IMR-90 (cell line): ENCODE measurements at places on chromosomes 16 and 17.

GRCh38 chr16:1538804-1539520, 5.5 kb downstream of the TMEM204 start:
- DNase-seq = no peak

GRCh38 chr16:89960966-89961365, 12.4 kb downstream of the DEF8 start:
- DNase-seq = no peak

GRCh38 chr17:381941-382643, 29.5 kb upstream of the RPH3AL start:
- DNase-seq = no peak

GRCh38 chr17:64423881-64424280, 25.0 kb upstream of the MILR1 start:
- DNase-seq = no peak

- DNase-seq = no peak
Observed at GRCh38 chr17:35514564-35514963, 22.9 kb downstream of the SLFN12L start.
